Fibroblast of lung (primary cell): ENCODE measurements at places on chromosomes 12 and 14. TPM values are rescaled to one million over a fixed set of nuclear protein-coding genes. Genes with fewer than 3 reads are reported as not detected.

DNA sequence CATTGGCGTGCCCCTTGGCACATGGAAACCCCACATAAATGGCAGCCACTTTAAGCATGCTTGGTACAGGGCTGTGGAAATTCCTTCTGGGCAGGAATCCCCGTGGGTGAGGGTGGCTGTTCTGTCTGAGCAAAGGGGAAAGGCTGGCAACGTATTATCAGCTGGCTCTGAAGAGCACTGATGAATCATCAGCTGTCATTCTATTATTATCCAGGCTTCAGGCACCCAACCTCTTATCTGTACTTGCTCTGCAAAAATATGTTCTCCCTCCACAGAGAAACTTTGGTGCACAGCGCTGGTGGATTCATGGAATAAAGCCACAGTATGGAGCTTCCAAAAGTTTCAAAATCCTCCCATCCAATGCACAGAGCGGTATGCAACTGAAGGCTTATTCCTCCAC is 167.1 kb downstream of the TBX5 start:
- no peaks in the 10 kb centered on the region for H3K36me3 ChIP-seq
- no peak overlapping the region for H3K27ac ChIP-seq
- peak; percentile 61 for DNase-seq

GRCh38 chr12:118853634-118854033 is 127.7 kb upstream of the SRRM4 start:
- no peaks in the 10 kb centered on the region for H3K27me3 ChIP-seq
- no peaks in the 10 kb centered on the region for H3K4me1 ChIP-seq
- DNase-seq = no peak
- no peak overlapping the region for H3K27ac ChIP-seq
- no peak overlapping the region for H3K4me3 ChIP-seq

DNA sequence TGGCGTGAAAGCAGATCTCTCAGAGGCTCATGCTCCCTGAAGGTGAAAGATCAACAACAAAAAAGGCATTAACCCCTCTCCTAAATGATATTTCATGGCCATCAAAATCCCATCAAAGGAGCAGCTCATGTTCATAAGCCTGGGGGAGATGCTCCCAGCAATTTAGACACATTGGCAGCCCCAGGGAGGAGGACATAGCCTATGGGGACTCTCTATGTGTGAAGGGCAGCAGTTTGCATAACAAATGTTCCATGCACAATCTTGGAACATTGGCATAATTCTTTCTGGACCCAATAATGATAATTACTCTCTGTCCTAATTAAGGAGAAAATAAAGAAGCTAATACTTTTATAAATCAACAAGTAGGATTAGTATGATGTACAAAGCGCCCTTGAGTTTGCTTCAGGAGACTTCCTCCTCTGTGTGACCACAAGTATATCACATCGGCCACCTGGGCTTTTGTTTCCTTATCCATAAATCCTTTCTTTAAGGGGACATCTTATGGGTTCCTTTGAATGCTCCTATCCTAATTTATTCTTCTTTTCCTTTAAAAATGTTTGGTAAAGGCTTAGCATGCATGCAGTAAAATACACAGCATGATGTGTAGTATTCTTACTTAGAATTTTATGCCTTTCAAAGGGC is 161.9 kb upstream of the PLEKHG7 start:
- H3K27me3 ChIP-seq = no peaks in the 10 kb centered on the region
- H3K4me1 ChIP-seq = no peaks in the 10 kb centered on the region
- no peak overlapping the region for H3K27ac ChIP-seq
- H3K36me3 ChIP-seq = no peaks in the 10 kb centered on the region

DNA sequence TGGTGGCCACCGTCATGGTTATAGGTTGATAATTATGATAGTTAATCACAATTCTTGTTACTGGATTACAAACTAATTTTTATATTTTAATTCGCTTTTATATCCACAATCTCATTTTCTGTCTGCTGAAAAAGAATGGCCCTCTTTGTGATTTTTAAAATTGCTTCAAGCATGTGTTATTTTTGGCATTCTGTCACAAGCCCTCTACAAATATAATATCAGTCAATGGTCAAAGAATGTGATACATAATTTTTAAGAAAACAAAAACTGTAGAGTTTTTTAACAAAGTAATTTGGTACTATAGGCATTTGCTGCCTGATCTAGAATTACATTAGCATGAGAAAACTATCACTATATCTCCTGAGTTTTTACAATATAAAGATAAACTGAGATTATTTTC is 352.0 kb upstream of the TMTC1 start:
- H3K4me1 ChIP-seq = no peaks in the 10 kb centered on the region
- H3K27ac ChIP-seq = no peak overlapping the region
- no peaks in the 10 kb centered on the region for H3K36me3 ChIP-seq
- DNase-seq = no peak

DNA sequence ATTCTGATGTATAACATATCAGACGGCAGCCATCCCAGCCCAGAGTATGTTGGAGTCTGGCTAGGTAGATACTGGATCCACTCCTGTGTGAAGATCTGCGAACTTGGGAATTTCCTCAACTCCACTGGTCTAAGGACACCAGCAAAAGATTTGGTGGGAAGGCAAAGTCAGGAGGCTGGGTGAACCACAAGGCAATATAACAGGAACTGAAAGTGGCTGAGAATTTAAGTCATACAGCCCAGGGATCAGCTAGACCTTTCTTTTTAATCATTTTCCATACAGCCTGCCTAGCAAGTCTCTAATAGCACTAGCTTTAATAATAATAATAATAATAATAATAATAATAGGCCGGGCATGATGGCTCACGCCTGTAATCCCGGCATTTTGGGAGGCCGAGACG is 34.8 kb downstream of the BRAP start:
- H3K27ac ChIP-seq = no peak overlapping the region
- DNase-seq = no peak
- no peaks in the 10 kb centered on the region for H3K27me3 ChIP-seq
- H3K36me3 ChIP-seq = peaks cover 2% of the 10 kb centered on the region
- H3K4me3 ChIP-seq = no peak overlapping the region

DNA sequence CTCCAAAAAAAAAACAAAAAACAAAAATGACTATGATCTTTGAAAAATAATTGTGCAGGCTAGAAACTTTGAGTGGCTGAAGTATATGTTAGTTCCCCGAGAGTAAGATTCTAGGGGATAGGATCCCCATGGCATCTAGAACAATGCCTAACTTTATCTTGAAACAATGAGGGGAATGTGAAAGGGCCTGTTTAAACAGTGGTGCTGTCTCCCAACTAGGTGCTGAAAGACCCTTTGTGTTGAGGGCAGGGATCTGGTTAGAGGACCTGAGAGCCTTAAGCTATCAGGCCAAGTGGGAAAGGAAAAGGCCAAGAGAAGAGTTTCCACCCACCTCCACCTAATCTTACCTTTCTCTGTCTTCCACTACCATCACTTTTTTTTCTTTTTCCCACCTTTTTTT is 6.8 kb upstream of the YLPM1 start:
- no peak overlapping the region for H3K4me3 ChIP-seq
- H3K36me3 ChIP-seq = no peaks in the 10 kb centered on the region
- H3K27ac ChIP-seq = no peak overlapping the region
- no peak for DNase-seq
- H3K4me1 ChIP-seq = no peaks in the 10 kb centered on the region
- no peaks in the 10 kb centered on the region for H3K27me3 ChIP-seq

GRCh38 chr12:108373111-108373510 is 34.0 kb upstream of the CMKLR1 start:
- H3K27ac ChIP-seq = no peak overlapping the region
- H3K4me1 ChIP-seq = no peaks in the 10 kb centered on the region
- H3K27me3 ChIP-seq = no peaks in the 10 kb centered on the region
- no peak for DNase-seq
- no peaks in the 10 kb centered on the region for H3K36me3 ChIP-seq

- no peaks in the 10 kb centered on the region for H3K27me3 ChIP-seq
- peak overlapping the region; percentile 40 for H3K4me3 ChIP-seq
- H3K27ac ChIP-seq = peak overlapping the region; percentile 78
- H3K4me1 ChIP-seq = no peaks in the 10 kb centered on the region
Observed at GRCh38 chr12:51025338-51025835, 797 bp downstream of the SLC11A2 start.

DNA sequence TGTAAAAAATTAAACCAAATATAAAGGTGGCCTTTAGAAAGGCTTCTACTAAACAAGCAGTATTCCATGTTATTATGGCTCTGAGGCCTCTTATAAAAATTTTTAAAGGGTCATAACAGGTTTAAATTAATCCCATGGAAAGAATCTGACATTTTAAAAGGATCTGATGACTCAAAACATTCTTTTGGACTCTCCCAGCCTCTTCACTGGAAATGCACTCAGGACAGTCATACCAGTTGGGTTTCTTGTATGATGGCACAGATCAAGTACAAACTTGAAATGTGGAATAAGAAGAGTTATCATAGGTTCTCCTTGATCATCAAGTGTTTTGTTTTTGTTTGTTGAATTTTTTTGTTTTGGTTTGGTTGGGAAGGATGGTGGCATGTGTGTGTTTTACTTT is 50.8 kb downstream of the PPP2R5E start:
- no peaks in the 10 kb centered on the region for H3K27me3 ChIP-seq
- H3K4me3 ChIP-seq = no peak overlapping the region
- peaks cover 7% of the 10 kb centered on the region for H3K4me1 ChIP-seq
- peak; percentile 88 for DNase-seq
- peak overlapping the region; percentile 61 for H3K27ac ChIP-seq
- no peaks in the 10 kb centered on the region for H3K36me3 ChIP-seq

GRCh38 chr14:32197919-32198318 is 3.9 kb upstream of the RNU6-7 start:
- H3K4me1 ChIP-seq = no peaks in the 10 kb centered on the region
- H3K27ac ChIP-seq = no peak overlapping the region
- H3K27me3 ChIP-seq = peaks cover 2% of the 10 kb centered on the region
- DNase-seq = no peak
- H3K36me3 ChIP-seq = no peaks in the 10 kb centered on the region
- H3K4me3 ChIP-seq = no peak overlapping the region

Gene NANOG
- total RNA-seq = not detected in 2 replicates

DNA sequence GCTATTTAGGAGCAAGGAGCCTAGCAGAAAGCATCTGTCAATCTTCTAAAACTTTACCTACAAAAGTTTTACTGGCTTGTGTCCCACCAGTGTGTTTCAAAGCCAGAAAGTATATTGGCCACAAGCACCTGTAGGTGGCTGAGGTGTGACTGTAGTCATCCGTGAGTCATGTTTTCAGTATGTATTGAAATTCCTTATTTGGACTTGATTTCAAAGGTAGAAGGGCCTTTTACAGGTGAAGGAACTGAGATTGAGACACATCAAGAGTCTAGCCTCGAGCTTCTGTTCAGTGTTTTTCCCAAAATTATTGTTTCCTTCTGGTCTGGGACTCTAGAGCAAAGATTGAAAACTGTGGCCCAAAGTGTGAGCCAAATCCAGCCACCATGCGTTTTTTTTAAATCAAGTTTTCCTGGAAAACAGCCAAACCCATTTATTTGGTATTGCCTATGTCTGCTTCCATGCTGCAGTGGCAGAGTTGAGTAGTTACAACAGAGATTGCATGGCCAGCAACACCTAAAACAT is 195.3 kb upstream of the BCL2L14 start:
- H3K27ac ChIP-seq = no peak overlapping the region
- H3K27me3 ChIP-seq = no peaks in the 10 kb centered on the region
- no peak overlapping the region for H3K4me3 ChIP-seq
- no peaks in the 10 kb centered on the region for H3K36me3 ChIP-seq
- peak; percentile 40 for DNase-seq
- H3K4me1 ChIP-seq = peaks cover 8% of the 10 kb centered on the region

Gene CIROP
- 0.17 and 1.0 TPM in 2 replicates for total RNA-seq

- H3K27me3 ChIP-seq = no peaks in the 10 kb centered on the region
- no peak overlapping the region for H3K4me3 ChIP-seq
- H3K36me3 ChIP-seq = no peaks in the 10 kb centered on the region
- no peak overlapping the region for H3K27ac ChIP-seq
- H3K4me1 ChIP-seq = peaks cover 16% of the 10 kb centered on the region
Observed at GRCh38 chr12:65339161-65339560, 60.7 kb downstream of the MSRB3 start.

GRCh38 chr14:39023939-39024871 is 78.8 kb downstream of the SEC23A start:
- no peaks in the 10 kb centered on the region for H3K27me3 ChIP-seq
- no peak for DNase-seq
- H3K4me1 ChIP-seq = no peaks in the 10 kb centered on the region
- H3K36me3 ChIP-seq = no peaks in the 10 kb centered on the region

Gene CLMN
- 0.83 and 1.0 TPM in 2 replicates for total RNA-seq

DNA sequence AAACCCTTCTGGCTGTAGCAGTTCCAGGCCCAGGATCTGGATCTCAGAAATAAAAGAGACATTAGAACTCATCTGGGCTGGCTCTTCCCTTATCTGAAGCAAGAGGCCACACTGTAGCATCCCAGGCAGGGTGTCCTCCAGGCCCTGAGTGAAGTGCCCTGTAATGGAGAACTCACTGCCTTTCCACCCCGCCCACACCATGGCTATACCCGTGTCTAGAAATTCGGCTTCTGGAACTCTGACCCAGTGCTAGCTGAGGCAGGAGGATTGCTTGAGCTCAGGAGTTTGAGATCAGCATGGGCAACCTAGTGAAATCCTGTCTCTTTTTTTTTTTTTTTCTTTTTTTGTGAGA is 23.5 kb upstream of the PLEKHG3 start:
- DNase-seq = no peak
- no peak overlapping the region for H3K4me3 ChIP-seq
- no peaks in the 10 kb centered on the region for H3K4me1 ChIP-seq
- H3K27me3 ChIP-seq = no peaks in the 10 kb centered on the region

GRCh38 chr12:4439736-4440135 is 5.9 kb downstream of the FGF6 start:
- H3K4me3 ChIP-seq = no peak overlapping the region
- no peak overlapping the region for H3K27ac ChIP-seq
- H3K36me3 ChIP-seq = no peaks in the 10 kb centered on the region

GRCh38 chr14:67673451-67673850 is 981 bp downstream of the VTI1B start:
- H3K36me3 ChIP-seq = peaks cover 8% of the 10 kb centered on the region
- peak overlapping the region; percentile 79 for H3K4me3 ChIP-seq
- no peaks in the 10 kb centered on the region for H3K27me3 ChIP-seq
- no peak for DNase-seq
- peak overlapping the region; percentile 98 for H3K27ac ChIP-seq

Gene CCDC196
- total RNA-seq = not detected in 2 replicates

- peaks cover 1% of the 10 kb centered on the region for H3K27me3 ChIP-seq
- no peaks in the 10 kb centered on the region for H3K36me3 ChIP-seq
- H3K4me1 ChIP-seq = peaks cover 3% of the 10 kb centered on the region
- no peak overlapping the region for H3K27ac ChIP-seq
- no peak overlapping the region for H3K4me3 ChIP-seq
- DNase-seq = no peak
Observed at GRCh38 chr12:94111302-94111701, 37.1 kb upstream of the PLXNC1 start.

- no peak overlapping the region for H3K4me3 ChIP-seq
- H3K4me1 ChIP-seq = no peaks in the 10 kb centered on the region
- H3K36me3 ChIP-seq = no peaks in the 10 kb centered on the region
- no peaks in the 10 kb centered on the region for H3K27me3 ChIP-seq
Observed at GRCh38 chr14:24664366-24664765, 30.4 kb upstream of the GZMB start.

- H3K4me1 ChIP-seq = peaks cover 15% of the 10 kb centered on the region
- no peak overlapping the region for H3K4me3 ChIP-seq
- no peaks in the 10 kb centered on the region for H3K27me3 ChIP-seq
Observed at GRCh38 chr12:52198454-52199215, 6.8 kb upstream of the KRT80 start.

Gene MSI1
- under 0.01 TPM in 1 of 2 replicates, not detected in the other for total RNA-seq

- H3K27ac ChIP-seq = no peak overlapping the region
- no peaks in the 10 kb centered on the region for H3K36me3 ChIP-seq
- H3K4me1 ChIP-seq = no peaks in the 10 kb centered on the region
- H3K27me3 ChIP-seq = peaks cover 3% of the 10 kb centered on the region
- no peak overlapping the region for H3K4me3 ChIP-seq
Observed at GRCh38 chr12:94694732-94695131, 44.4 kb upstream of the TMCC3 start.

Gene GNB3
- total RNA-seq = 1.3 and 1.7 TPM in 2 replicates

GRCh38 chr14:100633406-100633805 is 46.2 kb upstream of the BEGAIN start:
- no peak overlapping the region for H3K4me3 ChIP-seq
- H3K4me1 ChIP-seq = no peaks in the 10 kb centered on the region
- H3K36me3 ChIP-seq = no peaks in the 10 kb centered on the region
- DNase-seq = no peak
- no peak overlapping the region for H3K27ac ChIP-seq
- no peaks in the 10 kb centered on the region for H3K27me3 ChIP-seq
